Tongue (tissue), 3 donors: ENCODE measurements at places on chromosomes 11 and 22.

- peak; percentile 47 for DNase-seq
Measured at GRCh38 chr11:6298605-6299004, 21.7 kb downstream of the CAVIN3 start.

DNA sequence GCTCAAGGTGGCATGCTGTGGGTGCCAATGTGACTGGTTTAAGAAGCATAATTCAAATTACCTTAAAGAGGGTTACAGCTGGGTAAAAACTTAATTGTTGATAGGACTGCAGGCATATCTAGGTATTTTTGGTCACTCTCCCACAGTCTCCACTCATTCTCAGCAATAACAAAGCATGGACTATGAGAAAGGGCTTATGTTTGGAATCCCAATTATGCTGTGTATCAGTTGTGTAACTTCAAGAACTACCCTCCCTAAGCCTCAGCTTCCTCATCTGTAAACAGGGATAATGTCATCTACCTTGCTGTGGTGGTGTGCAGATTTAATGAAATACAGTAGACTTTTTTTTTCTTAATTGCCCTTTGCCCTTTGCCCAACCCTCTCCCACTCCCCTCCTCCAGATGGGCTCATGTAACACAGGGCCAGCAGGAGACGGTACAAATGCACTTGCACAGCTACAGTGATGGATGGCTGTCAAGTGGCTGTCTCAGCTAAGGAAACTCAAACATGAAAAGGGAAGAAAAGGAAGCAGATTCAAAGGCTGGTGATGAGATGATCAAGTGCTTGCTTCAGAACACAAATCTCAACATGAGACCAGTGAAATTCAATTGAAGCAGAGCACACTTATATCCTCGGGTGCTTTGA is 37.6 kb downstream of the MAP6 start:
- DNase-seq: no peak

DNA sequence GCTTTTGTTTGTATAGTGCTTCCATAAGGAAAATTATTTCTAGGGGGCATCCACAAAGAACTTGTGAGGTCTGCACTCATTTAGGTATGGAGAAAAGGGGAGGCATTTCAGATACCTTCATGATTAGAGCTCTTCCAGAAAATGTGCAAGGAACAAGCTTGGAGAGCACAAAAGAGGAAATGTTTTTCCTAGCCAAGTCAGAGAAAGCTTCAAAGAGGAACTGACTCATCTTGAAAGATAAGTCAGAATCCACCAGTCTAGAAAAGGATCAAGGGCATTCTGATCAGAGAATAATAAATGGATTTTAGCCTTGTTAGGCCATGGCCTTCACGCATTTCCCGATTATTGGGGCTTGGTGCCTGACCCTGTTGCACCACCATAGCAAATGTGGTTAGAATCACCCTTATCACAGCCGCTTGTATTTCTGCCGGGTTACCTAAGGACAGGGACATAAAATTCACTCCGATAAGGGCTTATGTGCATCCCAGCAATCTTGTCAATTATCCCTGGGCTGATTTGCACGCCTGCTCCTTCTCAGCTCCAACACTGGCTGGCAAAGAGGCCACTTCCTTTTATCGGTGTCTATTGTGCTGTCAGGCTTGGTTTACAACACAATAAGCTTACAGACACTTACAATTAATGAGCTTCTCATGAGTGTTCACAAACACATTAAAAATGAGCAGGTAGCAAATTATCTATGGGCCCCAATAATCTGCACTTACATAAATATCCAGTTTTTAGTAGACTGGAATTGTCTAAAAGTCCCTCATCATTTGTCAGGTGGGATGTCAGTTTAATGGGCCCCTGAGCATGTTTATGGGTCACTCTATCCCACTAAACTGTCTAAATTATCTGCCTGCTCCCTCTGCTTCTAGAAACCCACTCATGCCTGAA is 613.5 kb downstream of the SOX6 start:
- no peak for DNase-seq

GRCh38 chr11:128299132-128299726 is 288.1 kb downstream of the ETS1 start:
- DNase-seq: peak; percentile 33

DNA sequence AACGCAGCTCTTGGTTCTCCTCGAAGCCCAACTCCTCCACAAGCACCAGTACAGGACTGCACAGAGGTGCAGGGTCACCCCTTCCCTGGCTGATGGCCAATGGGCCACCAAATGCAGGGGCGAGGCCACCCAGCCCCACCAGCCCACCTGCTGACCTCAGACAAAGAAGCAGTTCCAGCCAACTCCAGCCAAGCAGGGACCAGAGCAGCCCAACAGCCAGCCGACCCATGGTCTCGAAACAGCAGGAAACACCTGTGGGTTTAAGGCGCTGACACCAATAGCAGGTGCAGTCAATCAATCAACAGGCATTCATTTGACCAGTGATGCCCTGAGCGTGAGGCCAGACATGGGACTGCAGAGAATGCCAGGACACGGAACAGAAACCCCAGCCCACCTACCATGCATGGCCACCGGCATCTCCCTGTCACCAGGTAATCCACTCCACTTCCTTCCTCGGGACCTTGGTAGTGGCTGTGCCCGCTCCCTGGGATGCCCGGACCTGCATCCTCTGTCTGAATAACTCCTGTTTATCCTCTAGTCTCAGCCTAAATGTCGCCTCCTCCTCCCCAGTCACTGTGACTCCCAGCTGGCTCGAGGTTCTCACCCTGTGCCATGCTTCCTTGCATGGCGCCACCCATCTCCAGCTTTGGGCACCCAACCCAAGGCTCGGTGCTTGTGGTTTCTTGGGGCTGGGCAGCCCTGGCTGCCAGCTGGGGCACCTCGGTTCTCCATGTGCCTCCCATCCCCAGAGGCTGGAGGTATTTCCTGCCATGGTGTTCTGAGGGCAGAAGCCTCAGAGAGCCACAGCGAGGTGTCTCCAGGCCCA is 1475.4 kb downstream of the BRD1 start:
- no peak for DNase-seq

- DNase-seq: no peak
Measured at GRCh38 chr22:39468487-39469325, 11.9 kb downstream of the MGAT3 start.

GRCh38 chr11:66267379-66268243 is 828 bp upstream of the RAB1B start:
- peak; percentile 96 for DNase-seq

GRCh38 chr11:8477151-8477550 is 116.9 kb downstream of the STK33 start:
- DNase-seq: no peak

- peak; percentile 39 for DNase-seq
Measured at GRCh38 chr11:73376803-73377629, 817 bp downstream of the RELT start.

- DNase-seq: no peak
Measured at GRCh38 chr11:64034411-64034811, 1.3 kb upstream of the FLRT1 start.

DNA sequence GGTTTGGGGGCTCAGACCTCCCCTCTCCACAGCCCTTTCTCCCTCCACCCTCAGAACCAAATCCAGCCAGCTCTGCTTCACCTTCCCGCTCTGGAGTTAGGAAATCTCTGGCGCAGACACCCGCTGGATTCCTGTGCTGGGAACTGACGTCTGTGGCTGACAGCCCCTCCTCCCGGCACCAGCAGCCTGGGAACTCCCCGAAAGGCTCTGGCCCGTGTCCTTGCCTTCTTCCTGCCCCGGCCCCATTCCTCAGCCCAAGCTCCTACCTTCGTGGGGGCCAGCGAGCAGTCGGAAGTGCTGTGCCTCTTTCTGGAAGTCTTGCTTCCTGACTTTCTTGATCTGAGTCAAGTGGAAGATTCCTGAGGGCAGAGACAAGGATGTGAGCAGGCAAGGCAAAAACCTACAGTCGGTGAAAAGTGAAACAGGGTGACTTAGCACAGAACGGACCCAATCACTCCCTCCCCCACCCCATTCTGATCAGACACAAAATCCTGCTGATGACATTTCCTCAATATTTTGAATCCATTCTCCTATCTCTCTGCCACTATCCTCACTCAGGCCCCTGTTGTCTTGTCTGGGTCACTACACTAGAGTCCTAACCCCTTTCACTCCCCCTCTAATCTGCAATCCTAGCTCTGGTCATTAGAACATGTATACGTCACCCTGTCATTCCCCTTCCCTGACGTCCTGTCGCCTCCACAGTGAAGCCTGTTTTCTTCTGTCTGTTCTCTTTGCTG is 34.1 kb downstream of the CHRDL2 start:
- DNase-seq: peak; percentile 69

- peak; percentile 37 for DNase-seq
Measured at GRCh38 chr11:108122166-108122628, 830 bp downstream of the ACAT1 start.

DNA sequence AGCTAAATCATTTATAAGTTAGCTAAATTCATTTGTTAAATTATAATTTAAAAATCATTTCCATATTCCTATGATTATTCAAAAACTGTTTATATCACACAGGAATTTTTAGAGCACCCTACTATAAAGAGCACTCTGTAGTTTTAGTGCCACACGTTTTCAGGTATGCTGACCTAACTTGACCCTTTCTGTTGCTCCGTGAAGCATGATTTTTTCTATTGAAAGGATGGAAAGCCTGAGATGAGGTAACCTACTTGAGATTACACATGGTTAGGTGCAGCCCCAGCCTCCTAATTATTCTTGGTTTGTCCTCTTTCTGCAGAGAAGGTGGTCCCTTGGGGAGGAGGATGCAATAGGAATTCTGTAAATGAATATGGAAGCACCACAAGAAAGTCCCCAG is 72.6 kb downstream of the PPFIBP2 start:
- DNase-seq: no peak

DNA sequence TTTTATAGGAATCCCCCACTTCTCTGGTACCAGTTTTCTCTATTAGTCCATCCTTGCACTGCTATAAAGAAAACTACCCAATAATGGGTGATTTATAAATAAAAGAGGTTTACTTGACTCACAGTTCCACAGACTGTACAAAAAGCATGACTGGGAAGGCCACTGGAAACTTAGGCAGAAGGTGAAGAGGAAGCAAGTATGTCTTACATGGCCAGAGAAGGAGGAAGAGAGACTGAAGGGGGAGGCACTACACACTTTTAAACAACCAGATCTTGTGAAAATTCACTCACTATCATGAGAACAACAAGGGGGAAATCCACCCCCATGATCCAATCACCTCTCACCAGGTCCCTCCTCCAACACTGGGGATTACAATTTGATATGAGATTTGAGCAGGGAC is 68.9 kb upstream of the GNAZ start:
- DNase-seq: no peak

DNA sequence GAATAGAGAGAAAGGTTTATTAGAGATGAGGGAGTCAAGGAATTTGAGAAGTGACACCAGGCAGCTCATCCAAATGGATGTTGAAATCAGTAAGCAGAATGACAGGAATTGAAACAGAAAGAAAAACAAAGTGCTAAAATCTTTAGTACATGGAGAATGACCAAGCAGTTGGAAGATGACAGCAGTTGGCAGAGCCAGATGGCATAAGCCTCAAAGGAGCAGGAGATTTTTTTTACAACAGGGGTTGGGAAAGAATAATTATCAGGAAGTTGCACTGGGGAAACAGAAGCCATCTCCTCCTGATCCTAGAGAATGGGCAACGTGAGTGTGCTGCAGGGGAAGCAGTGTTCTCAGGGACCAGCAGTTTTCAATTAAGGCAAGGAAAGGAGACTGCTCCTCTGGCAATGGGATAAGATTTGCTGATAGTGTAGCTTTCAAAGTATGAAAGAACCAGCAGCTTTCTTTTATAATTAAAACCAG is 28.9 kb downstream of the RAB39A start:
- no peak for DNase-seq

DNA sequence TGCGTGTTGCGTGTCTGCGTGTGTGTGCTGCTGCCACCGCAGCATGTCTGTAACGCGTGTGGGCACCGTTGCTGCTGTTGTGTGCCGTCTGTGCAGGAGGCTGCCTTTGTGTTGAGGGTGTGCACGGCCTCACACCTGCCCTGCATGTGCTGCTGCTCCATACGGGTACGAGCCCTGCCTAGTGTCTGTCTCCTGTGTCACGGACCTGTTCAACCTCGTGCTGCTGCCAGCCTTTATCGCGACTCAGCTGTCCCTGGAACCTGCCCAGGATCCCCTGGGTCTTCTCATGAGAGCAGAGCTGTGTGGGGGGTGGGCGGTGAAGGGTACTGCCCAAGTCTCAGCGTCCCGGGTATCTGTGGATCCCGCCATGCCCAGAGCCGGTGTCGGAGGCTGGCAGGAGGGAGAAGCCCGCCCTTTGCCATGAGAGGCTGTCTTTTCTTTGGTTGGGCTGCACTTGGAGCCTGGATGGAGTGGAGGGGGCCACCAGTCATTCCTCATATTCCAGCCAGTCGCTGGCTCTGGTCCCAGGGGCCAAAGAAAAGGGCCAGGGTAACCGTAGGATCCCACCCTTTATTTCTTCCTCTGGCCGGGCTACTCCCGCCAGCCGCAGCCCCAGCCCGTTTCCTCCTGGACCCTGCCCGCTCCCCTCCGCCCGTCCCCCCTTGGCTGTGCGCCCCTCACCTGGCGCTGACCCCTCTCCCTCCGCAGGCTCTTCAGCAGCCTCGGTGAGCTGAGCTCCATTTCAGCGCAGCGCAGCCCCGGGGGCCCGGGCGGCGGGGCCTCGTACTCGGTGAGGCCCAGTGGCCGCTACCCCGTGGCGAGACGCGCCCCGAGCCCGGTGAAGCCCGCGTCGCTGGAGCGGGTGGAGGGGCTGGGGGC is 7.8 kb upstream of the ACR start:
- no peak for DNase-seq

- peak; percentile 34 for DNase-seq
Measured at GRCh38 chr22:38881997-38882879, 10.2 kb upstream of the CBX6 start.

- no peak for DNase-seq
Measured at GRCh38 chr22:17764036-17764435, 10.2 kb downstream of the BID start.

GRCh38 chr22:16932577-16932976 is 75.4 kb downstream of the GAB4 start:
- DNase-seq: peak; percentile 4

DNA sequence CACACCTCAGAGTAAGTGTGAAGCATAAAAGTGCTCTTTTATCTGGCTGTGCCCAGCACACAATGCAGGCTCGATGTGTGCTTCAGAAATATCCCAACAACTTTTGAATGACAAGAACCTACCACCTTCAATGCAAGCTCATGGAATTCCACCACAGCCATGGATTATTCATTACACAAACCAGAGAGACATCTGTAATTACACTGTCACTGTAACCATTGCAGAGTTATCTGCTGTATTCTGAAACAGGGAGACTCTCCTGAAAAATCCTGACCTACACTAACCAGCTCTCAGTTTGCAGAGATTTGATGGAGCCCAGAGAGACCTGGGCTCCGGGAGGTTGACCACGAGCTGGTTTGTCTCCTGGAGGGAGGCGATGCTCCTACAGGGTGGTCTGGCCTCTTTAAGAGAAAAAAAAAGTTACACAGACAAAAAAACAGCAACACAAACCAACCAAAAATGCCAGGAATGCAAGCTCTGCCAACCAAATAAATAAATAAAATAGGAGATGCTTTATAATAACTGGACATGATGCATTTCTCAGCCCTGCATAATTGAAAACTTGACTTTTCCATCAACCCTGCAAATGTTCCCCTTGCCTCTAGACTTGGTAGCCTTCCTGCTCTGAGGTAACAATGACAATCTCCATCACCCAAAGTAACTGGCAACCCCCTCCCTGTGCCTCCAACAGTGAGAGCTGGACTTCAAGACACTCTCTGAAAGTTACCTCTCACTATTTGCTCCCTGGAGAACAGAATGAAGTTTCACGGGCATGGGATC is 69.7 kb downstream of the ETS1 start:
- DNase-seq: no peak

- DNase-seq: no peak
Measured at GRCh38 chr11:69914286-69915150, 95.3 kb upstream of the FGF3 start.

- no peak for DNase-seq
Measured at GRCh38 chr11:86152006-86152862, 83.3 kb upstream of the PICALM start.

GRCh38 chr22:45441138-45441537 is 27.6 kb downstream of the RIBC2 start:
- peak; percentile 84 for DNase-seq
